Endothelial cell of coronary artery (primary cell): ENCODE measurements at places on chromosomes 5 and 9. TPM values are rescaled to one million over a fixed set of nuclear protein-coding genes. Genes with fewer than 3 reads are reported as not detected.

SOWAHA gene
- not detected in 2 replicates for total RNA-seq

FOXD4L5 gene
- total RNA-seq = 0.09 TPM in 2 replicates

SPINK4 gene
- not detected in 2 replicates for total RNA-seq

CCL27 gene
- total RNA-seq = not detected in 2 replicates

IL4 gene
- not detected in 2 replicates for total RNA-seq

SLC4A9 gene
- total RNA-seq = not detected in 2 replicates

RGS7BP gene
- total RNA-seq = 2.5 and 3.1 TPM in 2 replicates

CTSV gene
- total RNA-seq = 0.54 and 0.85 TPM in 2 replicates

MEIKIN gene
- total RNA-seq = not detected in 2 replicates

LECT2 gene
- not detected in 2 replicates for total RNA-seq

SH3RF2 gene
- 1.2 and 4.3 TPM in 2 replicates for total RNA-seq

MFAP3 gene
- total RNA-seq = 76.8 and 105 TPM in 2 replicates

CCNO gene
- total RNA-seq = 0.09 and 0.45 TPM in 2 replicates

CFAP77 gene
- 0.09 TPM in 1 of 2 replicates, not detected in the other for total RNA-seq

ACOT12 gene
- total RNA-seq = not detected in 2 replicates

CARD9 gene
- total RNA-seq = 0.27 and 0.28 TPM in 2 replicates

NSA2 gene
- total RNA-seq = 94.5 and 104 TPM in 2 replicates

NOL8 gene
- total RNA-seq = 19.8 and 28.6 TPM in 2 replicates
